Activated naive CD4-positive, alpha-beta T cell treated with anti-CD3 and anti-CD28 coated beads for 36 hours (primary cell): ENCODE measurements at places on chromosomes 7 and 10.

DNA sequence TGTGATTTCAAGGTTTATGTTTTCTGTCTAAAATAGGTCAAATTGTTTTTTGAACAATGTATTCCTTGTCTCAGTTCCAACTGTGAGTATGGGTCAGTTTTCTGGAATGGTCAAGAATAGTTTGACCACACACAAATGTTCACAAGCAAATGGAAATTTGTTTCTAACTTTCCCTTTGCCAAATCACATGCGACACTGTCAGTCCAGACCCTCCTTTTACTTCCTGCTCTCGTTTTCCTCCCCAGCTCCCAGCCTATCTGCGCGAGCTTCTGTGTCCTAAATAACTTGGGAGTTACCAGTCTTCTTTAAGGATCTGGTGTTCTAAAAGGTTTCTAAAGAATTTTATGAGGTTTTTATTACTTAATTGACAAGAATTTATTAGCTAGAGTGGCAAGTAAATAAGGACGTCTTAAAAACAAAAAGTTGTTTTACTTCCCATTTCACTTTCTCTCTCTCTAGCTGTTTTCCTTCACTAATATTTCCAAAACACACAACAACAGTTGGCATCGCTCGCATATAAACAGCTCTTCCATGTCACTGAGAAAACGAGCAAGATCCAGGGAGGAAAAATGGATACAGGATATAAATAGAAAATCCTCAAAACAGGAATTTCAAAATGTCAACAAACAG lies 266.1 kb upstream of the KLF6 start:
- DNase-seq: no peak

DNA sequence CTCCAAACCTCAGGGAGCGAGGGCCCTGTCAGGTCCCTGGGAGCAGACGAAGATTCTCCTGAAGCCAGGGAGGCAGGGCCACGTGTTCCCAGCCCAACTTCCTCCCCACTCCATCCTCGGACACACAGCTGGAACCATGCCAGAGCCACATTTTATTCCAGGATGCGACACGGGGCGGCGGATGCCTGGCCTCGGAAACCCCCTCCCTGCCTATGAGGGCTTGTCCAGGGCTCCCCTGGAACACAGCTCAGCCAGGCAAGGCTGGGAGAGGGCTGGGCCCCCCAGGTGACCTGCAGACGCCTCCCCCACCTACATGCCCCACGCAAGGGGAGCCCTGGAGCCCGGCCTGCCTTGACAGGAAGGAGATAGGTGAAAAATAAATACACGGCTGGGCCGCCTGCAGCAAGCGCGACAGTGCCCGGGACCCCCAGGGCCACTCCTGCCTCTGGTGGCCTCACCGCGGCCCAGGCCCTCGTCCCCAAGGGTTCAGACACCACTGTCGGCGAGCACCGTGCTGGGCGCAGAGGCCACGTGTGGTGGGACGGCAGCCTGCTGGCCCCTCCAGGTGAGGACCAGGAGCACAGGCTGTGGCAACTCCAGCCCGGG lies 21.5 kb downstream of the GET4 start:
- DNase-seq: no peak

GRCh38 chr7:77482015-77482414 lies 55.1 kb upstream of the PTPN12 start:
- no peak for DNase-seq

DNA sequence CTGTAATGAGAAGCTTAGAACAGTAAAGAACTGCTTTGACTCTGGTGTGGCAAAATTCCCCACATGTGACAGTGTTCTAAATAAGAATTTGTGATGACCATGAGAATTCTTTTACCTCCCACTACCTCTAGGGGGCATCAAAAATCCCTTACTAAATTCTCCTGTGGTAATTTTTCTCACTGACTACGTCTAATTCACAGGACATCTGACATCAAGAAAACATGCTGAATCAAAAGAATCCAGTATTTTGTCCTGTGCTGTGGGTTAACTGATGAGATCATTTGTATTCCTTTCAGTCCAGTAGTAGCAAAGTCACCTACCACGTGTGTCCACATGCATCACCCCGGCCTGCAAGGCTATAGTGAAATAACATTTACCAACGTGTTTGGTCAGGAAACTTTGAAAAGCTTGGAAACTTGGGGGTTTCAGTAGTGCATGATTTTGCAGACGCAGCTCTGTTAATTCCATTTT lies 103.8 kb downstream of the ATE1 start:
- DNase-seq: no peak

DNA sequence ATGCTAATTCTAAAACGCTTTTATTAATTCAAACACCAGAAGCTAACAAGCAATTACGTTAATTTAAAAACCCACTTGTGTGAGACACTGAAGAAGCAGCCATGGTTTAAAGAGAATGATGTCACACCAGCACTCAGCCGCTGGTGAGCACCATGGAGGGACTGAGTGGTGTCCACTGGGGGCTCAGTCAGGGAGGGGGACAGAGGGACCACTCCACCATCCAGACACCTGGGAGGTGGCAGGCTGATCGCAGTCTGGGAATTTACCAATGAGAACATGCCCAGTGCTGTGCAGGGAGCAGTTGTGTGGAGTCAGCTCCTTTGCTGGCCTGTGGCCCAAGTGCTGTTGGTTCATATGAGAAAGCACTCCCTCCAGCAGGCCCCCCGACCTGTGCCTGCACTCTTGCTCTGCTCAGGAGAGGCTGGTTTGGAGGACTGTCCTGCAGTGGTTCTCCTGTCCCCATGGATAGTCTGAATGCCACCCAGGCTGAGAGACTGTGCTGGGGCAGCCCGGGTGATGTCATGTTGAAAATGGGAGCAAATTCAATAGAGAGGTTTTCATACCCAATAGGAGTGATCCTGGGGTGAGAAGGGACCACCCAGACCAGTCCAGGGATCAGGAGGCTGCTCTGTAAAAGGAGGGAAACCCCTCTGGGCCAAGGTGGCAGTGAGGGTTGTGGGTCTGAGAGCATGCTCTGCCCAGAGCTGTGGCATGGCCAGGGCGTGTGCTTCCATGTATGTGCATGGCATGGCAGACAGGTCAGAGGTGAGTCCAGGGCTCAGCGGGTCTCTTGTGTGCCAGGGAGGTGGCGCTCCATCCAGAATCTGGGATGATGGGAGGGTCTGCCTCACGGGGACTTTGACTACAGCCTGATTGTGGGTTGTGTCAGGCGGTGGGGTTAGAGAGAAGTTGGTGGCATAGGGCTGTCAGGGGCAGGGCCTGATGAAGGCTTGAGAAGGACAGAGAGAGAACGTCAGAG lies 12.7 kb downstream of the ADCY1 start:
- DNase-seq: no peak

DNA sequence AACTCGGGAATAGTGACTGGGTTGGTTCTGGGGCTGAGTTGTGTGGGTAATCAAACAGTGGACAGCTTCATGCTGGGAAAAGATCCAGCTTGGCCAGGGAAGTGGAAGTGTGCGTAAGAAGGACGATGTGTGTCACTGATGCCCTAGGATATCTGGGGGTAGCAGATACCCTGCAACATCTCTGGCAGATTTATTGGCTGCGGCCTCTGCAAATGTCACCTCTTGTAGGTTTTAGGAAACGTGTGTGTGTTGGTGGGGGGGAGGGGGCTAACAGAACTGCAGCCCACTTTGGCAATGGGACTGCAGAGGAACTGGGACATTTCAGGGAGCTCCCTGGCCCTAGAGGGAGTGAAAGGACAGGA lies 965 bp upstream of the AGAP3 start:
- DNase-seq: no peak

DNA sequence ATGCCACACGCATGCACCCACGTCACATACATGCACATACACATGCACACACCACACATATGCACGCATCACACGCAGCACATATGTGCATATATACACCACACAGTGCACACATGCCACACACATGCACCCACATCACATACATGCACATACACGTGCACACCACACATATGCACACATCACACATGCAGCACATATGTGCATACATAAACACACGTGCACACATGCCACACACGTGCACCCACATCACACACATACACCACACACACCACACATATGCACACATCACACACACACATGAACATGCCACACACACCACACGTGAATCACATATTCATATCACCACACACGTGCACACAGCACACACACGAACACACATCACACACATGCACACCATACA lies 338.8 kb downstream of the PTPRN2 start:
- no peak for DNase-seq

DNA sequence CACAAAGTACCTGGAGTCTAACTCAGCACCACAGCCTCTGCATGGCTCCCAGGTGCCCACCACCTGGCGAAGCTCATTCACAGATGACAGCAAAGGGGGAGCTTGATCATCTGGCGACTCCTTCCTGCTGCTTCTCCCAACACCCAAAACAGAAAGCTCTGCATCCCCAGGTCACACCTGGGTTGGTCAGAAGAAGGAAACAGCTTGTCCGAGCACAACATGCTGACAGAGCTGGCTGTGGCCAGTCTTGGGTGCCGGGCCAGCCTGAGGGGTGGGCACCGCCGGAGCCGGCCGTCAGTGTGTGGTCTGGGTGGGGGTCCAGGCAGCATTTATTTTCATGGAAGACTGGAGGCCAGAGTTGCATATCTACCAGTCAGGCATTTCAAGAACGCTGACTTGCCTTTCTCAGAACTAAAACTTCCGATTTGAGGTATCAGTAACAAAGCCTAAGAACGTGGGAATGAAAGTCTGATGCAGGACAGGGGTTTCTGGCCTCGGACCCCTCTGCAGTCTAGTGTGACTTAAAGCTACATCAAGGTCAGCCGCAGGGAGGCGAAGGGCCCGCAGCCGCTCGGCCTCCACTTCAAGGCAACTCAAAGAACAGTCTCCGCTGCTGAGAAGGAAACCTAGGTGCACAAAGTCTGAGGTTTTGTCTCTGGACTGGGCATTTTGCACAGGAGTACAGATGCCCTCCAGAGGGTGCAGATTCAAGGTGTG lies 109.6 kb downstream of the CYTH3 start:
- no peak for DNase-seq

DNA sequence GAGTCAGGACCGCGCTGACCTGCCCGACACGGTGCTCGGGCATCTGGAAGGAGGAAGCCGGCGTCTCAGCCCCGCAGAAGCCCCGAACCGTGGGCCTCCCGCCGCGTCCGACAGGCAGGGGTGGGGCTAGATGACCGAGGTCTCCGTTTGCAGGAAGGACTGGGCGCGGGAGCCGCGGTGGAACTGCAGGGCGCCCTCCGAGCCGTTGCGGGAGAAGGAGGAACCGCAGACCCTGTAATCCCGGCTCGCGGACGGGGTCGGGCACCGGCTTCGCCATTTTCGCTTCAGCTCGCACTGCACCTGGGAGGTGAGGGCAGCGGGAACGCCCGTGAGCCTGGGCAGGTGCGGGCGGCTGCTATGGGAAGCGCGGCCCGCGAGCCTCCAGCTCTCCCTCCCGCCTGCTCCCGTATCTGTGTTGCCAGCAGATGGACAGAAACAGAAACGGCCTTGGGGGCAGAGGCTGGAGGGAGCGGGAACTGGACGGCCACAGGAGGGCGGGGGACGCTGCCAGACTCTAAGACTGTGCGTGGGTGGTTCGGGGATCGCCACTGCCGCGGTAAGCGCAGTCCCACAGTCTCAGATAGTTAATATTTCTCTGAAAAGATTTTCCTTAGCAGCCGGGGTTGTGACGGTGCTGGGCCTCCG lies 114.1 kb downstream of the VIPR2 start:
- DNase-seq: no peak

- no peak for DNase-seq
Measured at GRCh38 chr7:28362182-28362581, 50.1 kb upstream of the CREB5 start.

- DNase-seq: no peak
Measured at GRCh38 chr7:103993551-103993950, 4.1 kb upstream of the RELN start.

DNA sequence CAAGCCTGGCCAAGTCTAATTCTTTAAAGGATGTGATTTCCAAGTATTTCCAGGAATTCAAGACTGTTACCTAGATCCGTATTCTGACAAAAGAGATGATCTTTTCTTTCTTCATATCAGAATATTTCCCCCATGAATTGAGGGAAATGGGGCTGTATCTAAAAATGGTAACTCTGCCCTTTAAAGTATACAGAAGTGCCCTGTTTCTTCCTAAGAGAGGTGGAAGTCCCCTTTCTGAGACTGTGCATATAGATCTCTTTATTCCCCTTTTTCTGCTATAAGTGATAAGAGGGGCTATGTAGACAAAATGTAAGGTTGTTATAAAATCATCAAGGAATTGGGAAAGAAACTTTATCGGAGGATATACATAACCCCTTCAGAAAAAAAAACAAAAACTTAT lies 287.1 kb upstream of the KAT6B start:
- no peak for DNase-seq

- peak; percentile 7 for DNase-seq
Measured at GRCh38 chr10:77279207-77279606, 358.4 kb downstream of the KCNMA1 start.

DNA sequence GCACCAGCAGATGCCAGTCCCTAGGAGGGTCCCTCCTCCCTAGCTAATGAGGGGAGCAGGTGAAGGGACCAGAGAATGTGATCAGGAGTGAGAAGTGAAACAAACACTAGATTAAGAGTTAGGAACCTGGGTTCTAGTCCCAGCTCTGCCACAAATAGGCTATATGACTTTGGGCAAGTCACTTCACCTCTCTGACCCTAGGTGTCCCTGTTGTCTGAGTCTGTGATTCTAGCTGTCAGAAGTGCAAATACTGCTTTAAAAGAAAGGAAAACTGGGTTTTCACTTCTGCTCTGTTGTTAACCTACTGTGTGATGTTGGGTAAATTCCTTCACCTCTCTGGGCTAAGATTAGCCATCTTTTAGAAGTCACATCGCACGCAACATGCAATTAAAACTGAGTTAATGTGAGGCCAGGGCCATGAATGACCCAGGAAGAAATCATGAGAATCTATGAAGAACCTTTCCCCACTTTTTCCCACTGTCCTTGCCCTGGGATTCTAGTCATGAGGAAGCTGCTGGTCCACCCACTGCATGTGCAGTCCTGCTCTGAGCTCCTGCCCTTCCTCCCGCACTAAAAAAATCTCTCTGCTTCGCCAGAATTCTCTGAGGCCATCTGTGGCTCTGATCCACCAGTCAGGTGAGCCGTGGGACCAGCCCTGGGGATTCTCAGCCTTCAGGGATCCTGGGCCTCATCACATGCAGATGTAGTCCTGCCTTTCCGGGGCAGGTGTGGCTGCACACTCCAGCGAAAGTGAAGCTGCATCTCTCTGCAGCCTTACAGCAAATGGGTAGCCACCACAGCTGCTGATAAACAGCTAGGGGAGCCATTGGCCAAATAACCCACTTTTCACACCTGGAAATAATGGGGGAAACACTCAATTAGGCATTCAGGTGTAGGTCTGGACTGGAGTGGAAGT lies 181.7 kb downstream of the PLXNA4 start:
- peak; percentile 43 for DNase-seq

GRCh38 chr10:16685551-16685950 lies 131.7 kb downstream of the RSU1 start:
- no peak for DNase-seq
